ENCODE measurements at places on chromosomes 4 and X.
A peak's percentile ranks its signal among the peaks of the same experiment; 100 is the strongest.

DNA sequence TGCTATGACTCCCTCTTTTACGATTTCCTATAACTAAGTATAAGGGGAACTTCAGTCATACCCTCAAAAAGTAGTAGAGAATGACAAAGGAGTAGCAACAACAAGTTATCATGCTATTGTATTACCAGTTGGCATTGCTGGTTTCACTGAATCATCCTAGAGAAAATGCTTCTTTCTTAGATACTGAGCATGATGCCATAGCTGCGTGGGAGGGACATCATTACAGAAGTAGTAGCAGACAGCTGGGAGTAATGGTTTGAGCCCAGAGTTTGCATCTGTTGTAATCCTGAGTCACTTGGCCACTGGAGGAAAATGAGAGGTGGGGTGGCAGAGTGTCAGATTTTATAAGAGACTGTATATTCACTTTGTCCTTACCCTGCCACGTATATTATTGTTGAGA is 38.6 kb downstream of the MTMR1 start:
- no peak for DNase-seq

GRCh38 chr4:6825403-6825802 is 42.9 kb downstream of the KIAA0232 start:
- peak; percentile 27 for DNase-seq

- no peak for DNase-seq
Measured at GRCh38 chr4:157509341-157509740, 288.8 kb downstream of the GRIA2 start.

DNA sequence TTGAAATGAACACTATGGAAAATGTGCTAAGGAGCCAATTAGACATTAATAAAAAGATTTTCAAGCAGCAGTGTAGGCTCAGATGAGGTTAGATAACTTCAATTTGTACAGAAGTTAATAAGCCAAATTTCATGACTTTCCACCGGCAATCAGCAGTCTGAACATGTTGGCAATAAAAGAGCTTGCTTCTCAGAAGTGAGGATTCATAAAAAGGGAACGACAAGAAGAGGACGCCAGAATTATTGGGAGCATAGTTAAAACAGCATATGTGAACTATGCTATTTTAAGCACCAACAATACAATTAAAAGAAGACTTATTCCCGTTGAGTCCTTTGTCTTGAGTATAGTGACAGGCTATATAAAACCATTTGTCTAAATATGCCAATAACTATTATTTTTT is 785.3 kb downstream of the ADGRL3 start:
- DNase-seq = no peak

DNA sequence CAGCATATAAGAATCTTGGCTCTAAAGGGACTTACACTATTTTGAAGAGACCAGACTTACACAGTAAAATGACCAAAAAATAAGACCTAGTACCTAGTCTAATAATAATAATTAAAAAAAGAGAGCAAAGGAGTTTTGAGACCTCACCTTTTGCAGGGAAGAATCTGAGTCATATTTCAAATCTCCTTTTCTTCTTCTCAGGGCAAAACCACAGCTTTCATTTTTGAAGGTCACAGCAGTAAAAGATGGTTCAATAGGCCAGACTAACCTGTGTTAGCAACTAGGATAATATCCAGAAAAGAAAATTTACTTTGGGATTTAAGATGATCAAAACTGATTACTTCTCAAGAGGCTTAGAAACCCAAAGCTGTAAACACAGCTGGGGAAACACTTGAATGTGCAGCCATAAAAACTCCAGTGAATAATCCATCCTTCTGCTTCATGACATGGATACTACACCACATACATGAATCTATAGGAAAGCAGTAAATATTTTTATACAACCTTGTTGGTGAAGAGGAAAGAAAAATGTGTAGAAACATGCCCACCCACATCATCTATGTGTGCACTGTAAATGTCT is 25.9 kb upstream of the LNX1 start:
- no peak for DNase-seq

GRCh38 chr4:92241094-92241493 is 62.7 kb upstream of the GRID2 start:
- DNase-seq = no peak

- DNase-seq = no peak
Measured at GRCh38 chr4:39367166-39367565, 1.0 kb upstream of the RFC1 start.

DNA sequence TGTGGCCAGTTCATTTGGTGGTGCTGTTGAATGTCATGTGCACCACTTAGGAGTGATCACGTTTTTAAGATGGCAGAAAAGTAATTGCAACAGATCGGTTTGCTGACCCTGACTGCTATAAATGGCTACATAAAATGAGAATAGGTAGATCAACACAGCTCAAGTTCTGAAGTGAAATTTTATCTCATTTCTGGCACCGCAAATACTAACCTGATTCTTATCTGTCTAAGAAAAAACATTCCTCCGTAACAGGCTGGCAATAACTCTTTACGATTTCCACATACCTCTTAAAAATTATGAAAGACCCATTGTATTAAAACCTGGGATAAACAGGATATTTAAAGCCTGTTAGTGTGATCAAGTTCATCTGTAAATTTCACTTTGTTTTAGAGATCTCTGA is 387.5 kb downstream of the PDGFC start:
- DNase-seq = no peak

DNA sequence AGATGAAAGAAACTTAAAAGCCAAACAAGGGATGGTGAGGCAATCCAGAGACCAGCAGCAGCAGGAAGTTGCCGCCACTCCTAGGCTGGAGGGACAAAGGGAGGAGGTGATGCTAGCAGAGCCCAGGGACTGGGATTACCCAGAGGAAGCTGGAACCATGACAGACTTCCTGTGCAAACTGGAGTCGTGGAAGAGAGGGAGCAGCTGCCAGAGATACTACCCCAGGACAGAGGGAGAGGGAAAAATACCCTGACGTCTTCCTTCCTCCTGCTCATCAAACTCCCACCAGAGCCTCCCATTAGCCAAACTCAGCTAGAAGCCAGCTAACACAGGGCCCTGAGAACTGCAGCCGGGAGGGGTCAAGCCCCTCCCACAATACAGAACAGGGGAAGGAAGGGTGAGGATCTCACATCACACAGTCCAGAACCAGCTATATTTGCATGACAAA is 101.2 kb upstream of the KLF3 start:
- no peak for DNase-seq

DNA sequence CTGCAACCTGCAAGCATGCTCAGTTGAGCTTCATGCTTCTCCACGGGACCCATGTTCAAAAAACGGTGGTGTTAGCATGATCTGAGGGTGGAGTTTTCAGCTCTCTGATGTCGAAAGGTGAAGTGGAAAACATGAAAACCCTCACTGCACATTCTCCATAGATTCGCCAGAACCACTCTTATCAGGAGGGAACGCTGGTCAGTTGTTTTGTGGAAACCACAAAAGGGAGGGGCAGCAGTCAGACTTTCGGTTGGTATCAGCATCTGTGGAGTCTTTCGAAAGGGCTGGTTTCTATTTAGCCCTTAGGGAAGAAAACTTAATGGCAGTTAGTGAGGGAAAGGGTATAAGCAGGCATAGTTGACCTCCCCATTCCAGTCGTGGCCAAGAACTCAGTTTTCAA is 12.6 kb downstream of the PPA2 start:
- peak; percentile 17 for DNase-seq

DNA sequence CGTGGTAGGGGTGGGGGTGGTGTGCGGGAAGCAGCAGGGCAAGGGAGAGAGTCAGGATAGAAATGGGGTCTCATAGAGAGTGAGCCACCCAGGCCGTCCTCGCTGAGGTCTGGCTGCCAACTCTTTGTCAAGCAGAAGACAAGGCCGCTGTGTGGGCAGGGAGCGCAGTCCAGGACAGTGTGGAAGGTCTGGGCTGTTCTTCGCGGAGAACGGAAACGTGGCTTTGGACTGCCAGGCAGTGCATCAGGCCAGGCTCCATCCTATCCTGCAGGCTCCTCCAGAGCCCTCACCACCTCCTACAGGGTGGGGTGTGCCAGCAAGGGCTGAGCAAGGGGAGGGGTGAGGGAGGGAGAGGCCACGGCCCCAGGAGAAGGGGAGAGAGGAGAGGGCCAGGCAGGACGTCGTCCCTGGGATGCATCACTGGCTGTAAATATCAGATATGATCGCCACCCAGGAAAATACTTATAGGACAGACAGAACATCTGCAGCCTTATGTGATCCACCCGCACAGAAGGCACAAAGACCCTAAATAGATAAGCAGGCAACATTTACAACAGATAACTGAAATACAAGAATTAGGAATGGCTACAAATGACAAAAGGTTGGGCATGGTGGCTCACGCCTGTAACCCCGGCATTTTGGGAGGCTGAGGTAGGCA is 85.3 kb downstream of the ABLIM2 start:
- no peak for DNase-seq

- no peak for DNase-seq
Measured at GRCh38 chrX:41705042-41705441, 16.3 kb downstream of the GPR34 start.

- no peak for DNase-seq
Measured at GRCh38 chr4:186940476-186940875, 216.8 kb upstream of the FAT1 start.

DNA sequence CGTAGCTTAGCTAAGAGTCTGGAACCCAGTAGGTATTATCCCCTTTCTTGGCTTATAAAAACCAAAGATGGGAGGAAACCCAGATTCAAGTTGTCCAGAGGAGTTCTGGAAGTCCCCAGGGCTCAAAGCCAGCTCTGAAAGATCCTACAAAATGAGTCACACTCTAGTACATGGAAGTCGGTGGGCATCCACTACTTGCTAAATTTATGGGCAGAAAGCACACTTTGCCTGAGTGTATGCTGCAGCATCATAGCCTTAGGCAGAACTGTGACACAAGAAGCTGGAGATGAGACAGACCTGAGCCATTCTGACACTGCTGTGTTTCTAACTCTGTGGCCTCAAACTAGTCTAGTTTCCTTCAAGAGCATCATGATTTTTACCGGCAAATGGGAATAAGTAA is 429.3 kb downstream of the AFF2 start:
- DNase-seq = no peak

DNA sequence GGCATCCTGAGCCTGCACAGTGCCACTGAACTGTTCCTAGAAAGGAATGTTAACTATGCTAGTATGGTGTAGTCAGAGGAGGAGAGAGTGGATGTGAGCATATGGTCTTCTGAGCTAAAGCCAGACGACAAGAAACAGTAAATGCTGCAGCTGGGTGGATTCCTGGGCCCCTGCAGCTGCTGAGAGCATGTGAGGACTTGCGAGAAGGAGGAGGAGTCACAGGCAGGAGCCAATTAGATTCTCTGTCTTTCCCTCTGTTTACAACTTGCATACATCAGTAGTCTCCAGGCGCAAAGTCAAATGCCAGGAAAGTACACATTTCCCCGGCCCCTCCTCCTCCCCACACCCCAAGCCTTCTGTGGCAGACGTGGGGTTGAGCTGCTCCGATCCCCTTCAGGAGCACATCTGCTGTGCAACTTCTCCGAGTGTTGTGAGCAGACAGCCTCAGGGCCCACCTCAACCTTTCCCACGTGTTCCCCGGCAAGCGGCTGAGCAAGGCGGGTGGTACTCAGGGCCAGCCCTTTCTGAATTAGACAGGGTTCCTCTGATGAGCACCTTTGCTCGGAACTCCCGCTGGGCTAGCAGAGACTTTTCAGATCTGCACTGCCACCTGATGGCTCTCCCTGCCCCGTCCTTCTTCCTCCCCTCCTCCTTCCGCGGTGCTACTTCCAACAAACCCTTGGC is 108.7 kb upstream of the ATP6AP2 start:
- DNase-seq = peak; percentile 13

DNA sequence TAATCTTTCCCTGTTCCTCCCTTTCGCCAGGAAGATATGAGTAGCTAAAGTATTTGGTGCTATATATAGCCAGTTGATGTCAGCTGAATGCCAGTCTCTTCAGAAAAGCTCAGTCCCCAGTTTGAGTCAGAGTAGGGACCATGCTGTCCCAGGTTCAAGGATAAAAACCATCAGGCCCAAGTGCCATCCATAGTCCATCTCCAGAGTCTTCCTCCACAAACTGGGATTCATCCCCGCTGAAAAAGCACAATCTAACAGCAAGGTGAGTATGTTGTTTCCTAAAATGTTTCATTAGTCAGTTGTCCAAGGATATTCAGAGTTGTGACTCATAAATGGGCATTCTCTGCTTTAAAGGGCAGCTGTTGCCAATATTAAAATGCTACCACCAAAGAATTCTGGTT is at the start of gene MYOZ2:
Gene MYOZ2, plus strand, starts transcription at position 112 of the 401 bp plus-strand sequence. CDS start 694 bp downstream, outside the sequence.
- DNase-seq = no peak

GRCh38 chr4:36399762-36400353 is 118.4 kb downstream of the DTHD1 start:
- peak; percentile 48 for DNase-seq

- DNase-seq = no peak
Measured at GRCh38 chrX:149516604-149517003, 11.5 kb upstream of the IDS start.

- peak; percentile 5 for DNase-seq
Measured at GRCh38 chr4:118968005-118968404, 79.4 kb downstream of the SYNPO2 start.

DNA sequence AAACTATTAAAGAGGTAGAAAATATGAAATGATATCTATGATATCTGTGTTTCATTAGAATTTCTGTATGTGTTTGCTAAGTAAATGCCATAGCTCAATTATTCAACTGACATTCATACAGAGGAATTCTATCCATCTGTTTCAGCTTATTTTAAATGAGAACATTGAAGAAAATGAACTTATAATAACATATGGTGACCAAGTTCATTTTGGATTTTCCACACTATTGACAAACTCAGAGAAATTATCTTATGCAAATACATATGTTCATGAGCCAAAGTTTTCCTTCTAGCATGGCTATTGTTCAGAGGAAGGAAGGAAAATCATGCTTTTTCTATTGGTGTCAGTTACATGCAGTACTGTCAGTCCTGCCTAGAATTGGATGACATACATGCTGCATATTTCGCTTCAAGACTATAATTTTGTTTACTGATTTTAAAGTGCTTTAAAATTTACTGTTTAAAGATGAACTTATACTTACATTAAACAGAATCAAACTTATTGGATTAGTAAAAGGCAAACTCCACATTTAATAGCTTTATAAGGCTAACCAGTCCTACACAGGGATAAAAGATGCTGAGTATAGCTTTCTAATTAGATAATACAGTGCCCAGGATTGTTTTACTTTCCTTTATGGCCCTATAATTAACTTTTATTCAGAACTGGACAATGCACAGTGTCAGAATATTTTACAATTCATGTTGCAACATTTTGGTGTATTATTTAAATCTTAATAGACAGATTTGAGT is 646.2 kb downstream of the TRAM1L1 start:
- DNase-seq = no peak

DNA sequence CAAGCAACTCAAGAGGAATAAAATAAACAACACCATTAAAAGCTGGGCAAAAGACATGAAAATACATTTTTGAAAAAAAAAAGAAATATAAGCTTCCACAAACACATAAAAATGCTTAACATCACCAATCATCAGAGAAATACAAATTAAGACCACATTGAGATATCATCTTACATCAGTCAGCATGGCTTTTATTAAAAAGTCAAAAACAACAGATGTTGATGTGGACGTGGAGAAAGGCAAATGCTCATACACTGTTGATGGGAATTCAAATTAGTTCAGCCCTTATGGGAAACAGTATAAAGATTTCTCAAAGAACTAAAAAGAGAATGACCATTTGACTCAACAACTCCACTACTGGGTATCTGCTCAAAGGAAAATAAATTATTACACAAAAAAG is 59.6 kb downstream of the STK32B start:
- no peak for DNase-seq

- DNase-seq = no peak
Measured at GRCh38 chr4:26085551-26085950, 171.5 kb downstream of the SMIM20 start.

All from CD4-positive, alpha-beta T cell treated with Interleukin-4 for 1 hour (primary cell).